ENCODE measurements at places on chromosomes 7 and 10.

- DNase-seq, result no peak
These were observed 130.8 kb downstream of the CUL2 start for GRCh38 chr10:34959321-34959720.

- peak; percentile 84 for DNase-seq
These were observed 21.7 kb upstream of the MALSU1 start for GRCh38 chr7:23277359-23277989.

DNA sequence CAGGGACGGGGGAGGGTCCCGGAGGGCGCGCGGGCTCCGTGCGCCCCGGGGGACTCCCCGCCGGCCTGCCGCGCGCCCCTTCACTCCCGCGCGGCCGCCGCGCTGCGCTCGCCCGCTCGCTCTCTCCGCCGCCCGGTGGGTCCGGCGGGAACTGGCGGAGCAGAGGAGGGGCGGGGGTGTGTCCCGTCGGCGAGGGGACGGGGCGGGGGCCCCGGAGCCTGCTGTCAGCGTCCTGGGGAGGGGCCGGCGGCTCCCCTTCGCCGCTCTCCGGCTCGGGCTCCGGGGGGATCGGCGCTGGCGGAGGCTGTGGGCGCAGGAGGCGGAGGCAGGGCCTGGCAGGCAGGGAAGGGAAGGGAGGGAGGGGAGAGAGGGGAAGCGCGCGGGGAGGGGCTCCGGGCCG lies at the start of gene SH3PXD2A:
TSS of gene SH3PXD2A (minus strand) at position 153 of the 400 bp plus-strand sequence. CDS start 310 bp downstream, outside the sequence.
- no peak for DNase-seq

DNA sequence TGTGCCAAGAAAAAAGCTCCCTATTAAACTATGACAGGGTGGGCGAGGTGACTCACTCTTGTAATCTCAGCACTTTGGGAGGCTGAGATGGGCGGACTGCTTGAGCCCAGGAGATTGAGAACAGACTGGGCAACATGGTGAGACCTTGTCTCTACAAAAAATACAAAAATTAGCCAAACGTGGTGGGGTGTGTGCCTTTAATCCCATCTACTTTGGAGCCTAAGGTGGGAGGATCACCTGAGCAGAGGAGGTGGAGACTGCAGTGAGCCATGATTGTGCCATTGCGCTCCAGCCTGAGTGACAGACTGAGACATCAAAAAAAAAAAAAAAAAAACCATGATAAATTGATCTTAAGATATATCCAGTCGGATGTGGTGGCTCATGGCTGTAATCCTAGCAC lies 11.5 kb downstream of the POLR3A start:
- no peak for DNase-seq

GRCh38 chr7:4681886-4682620 lies at the start of gene FOXK1:
FOXK1 (plus strand) TSS chr7:4682295; CDS start chr7:4682309, 14 bp downstream.
- peak; percentile 50 for DNase-seq

DNA sequence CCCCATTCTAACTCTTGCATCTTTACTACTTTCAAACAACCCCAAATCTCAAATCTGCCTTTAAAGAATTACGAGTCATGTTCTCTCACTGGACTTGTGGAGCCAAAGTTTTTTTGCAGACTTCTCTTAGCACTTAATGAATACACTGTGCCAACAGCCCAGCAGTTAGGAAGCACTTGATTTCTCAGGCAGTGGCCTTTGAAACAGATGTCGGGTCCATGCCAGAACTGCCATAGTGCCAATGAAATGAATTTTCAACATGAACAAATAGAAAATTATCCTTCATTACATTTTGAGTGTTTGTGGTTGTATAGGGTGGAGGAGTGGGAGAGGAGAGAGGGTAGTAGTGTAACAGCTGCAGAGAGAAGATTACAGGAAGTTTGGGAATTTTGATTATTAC lies 5.9 kb downstream of the BORCS7 start:
- no peak for DNase-seq

- no peak for DNase-seq
These were observed 16.5 kb downstream of the DYNC1I1 start for GRCh38 chr7:95788884-95789283.

- DNase-seq, result no peak
These were observed 675.4 kb upstream of the FOXK1 start for GRCh38 chr7:4006687-4007086.

- DNase-seq, result no peak
These were observed 51.1 kb downstream of the GNA12 start for GRCh38 chr7:2792856-2793487.

DNA sequence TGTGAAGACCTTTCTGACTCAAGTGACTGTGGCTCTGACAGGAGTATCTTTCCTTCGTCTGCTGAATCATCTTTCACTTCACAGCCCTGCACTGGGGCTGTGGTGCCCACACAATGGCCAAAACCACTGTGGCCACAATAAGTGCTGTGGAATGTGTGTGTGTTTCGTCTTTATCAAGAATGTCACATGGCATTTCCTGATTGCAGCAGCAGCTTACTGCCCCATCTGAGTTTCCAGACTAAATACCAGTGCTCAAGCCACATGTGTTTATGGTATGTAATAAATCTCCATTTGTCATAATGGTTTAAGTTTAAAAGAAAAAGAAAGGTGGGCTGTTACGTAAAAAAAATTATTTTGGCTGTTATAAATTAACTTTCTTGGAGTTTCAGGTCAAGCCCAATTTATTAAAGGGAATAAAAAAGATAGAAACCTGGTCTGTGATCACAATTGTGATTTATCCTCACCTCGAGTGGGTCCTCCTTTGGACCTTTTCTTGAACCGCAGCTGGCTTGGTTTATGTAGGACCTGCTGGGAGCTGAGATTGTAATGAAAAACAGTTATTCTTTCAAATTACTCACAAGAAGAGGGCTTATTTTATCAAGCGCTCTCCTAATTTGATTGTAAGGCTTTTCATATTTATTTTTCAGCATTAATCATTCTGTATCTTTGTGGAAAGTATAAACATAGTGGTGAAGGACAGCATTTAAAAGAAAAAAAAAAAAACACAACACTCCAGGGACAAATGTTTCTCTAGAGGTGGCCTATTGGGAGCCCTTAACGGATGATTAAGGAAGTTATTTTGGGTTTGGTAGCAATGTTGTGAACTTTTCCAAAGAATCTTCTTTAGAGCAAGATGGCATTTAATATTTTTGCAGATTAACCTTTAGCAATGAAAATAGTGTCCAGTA lies 116.2 kb downstream of the LRMDA start:
- peak; percentile 73 for DNase-seq

DNA sequence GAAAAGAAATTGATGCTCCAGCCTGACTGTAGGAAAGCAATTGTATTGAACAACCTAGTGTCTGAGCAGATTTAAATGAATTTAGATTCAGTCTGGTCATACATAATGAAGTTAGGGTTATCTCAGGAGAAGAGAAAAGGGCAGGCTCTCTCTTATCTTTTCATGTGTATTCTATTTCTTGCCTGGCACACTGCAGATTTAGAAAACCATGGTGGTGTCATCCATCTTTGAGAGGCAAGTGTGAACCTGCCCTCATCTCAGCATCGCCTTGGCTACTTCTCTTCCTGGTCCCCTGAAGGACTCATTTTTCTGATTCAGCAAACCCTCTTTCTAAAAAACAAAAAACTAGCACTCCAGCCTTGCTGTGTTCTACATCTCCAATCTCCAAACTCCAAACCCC lies 137.7 kb downstream of the LRRC4 start:
- DNase-seq, result no peak

GRCh38 chr7:26588511-26588910 lies 275.9 kb downstream of the SKAP2 start:
- DNase-seq, result no peak

DNA sequence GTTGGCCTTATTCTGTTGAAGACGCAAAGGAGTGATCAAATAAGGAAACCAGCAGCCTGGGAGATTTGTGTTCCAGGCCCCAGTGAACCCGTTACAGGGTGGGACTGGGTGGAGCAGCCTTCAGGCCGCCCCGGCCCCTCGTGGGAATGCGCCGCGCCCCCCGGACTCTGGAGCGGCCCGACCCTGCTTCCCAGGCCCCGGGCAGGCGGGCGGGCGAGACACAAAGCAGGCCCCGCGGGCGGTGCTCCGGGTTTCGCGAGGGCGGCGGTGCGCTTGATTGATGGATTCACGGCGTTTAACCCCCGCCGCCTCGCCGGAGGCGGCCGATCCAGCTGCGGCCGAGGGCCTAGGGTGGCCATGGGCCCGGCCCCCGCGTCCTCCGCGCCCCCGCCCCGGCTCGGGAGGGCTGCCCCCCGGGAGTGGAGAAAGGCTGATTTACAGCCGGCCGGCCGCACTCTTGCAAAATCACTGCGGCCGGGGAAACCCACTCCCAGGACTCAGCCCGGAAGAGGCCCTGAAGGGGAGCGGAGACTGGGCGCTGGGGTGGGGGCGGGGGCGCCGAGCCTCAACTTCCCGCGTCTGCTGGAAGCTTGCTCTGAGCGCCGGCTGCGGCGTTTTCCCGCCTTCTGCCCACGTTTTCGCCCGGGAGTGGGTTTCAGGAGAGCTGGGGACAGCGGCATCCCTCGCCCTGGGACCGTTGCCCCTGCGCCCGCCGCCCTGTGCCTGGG lies 299.6 kb upstream of the NFE2L3 start:
- DNase-seq, result peak; percentile 39

GRCh38 chr10:43822631-43823580 lies 174.2 kb upstream of the ZNF32 start:
- DNase-seq, result no peak

DNA sequence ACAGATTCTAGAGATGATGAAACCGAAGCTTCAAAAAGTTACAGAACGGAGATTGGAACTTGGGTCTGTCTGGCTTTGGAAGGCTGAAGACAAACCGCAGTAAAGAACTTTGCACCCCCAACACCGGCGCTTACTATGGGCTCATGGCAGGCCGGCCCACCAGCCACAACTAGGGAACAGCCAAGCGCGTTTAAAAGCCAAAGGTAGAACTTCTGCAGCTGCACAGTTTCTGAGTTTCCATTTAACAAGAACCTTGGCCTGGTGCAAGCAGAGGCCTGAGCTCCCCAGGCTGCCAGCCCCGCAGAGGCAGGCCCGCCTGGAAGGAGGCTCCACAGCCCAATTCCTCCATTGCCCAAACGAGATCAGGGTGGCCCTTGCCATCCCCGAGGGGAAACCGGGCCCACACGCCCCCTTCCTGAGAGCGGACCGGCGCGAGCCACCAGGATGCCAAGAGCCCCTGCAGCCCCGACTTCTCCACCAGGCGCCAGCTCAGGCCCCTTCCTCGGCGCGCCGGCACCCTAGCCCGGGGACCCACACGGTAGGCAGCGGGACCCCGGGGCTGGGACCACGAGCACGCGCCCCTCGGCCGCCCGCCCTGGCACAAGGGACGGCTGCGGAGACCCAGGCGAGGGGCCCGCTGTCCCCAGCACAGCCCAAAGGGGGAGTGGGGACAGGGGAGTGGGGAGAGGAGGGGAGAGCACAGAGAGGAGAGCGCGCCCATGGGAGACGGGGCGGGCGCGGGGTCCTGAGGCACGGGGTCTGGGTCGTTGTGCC lies 566 bp downstream of the MAD1L1 start:
- peak; percentile 37 for DNase-seq

DNA sequence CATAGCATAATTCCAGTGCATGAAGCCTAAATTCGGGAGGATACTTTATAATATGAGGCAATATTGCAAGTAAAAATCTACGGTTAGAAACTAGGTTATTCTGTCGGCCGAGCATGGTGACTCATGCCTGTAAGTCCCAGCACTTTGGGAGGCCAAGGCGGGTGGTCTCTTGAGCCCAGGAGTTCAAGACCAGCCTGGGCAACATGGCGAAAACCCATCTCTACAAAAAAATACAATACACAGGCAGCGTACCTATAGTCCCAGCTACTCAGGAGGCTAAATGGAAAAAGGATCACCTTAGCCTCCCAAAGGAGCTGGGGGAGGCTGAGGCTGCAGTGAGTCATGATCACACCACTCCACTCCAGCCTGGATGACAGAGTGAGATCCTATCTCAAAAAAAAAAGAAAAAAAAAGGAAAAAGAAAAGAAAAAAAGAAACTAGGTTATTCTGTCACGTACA lies 14.2 kb downstream of the SKAP2 start:
- DNase-seq, result no peak

- peak; percentile 7 for DNase-seq
These were observed 192.7 kb downstream of the PTPRN2 start for GRCh38 chr7:158394936-158395335.

- DNase-seq, result no peak
These were observed 5.2 kb upstream of the NPSR1 start for GRCh38 chr7:34652809-34653208.

GRCh38 chr10:127470911-127471310 lies 78.2 kb upstream of the NPS start:
- DNase-seq, result no peak

DNA sequence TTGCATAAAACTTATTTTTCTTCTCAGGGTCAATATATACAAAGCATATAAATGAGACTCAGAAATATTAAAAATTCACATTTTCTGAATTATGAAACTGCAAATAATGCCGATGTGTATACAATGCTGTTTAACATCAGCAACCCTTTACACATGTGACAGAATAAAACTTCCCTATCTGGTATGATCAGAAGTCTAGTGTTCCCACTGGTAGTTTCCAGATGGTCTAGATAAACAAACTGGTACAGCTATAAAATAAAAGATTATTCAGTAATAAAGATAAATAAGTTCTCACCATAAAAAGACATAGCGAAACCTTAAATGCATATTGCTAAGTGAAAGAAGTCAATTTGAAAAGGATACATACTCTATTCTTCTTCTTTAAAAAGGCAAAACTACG lies 7.9 kb downstream of the POLR1F start:
- DNase-seq, result no peak

DNA sequence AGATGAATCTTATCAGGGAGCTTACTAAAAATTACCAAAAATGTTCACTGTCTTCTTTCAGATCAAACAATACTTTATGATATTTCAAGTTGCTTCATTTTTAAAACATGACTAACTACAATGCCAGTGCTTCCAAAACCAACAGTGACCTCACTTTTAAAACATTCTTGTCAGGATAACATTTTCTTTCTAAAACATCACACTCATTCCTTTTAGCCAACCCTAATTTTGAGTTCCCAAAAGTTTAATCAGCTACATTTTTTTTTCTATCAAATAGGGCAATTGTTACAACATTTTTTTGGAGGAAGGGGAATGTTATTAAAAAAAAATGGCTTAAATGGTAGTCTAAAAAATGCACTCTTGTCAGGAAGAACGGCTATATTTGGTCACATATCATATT lies 37.3 kb downstream of the RTKN2 start:
- no peak for DNase-seq

DNA sequence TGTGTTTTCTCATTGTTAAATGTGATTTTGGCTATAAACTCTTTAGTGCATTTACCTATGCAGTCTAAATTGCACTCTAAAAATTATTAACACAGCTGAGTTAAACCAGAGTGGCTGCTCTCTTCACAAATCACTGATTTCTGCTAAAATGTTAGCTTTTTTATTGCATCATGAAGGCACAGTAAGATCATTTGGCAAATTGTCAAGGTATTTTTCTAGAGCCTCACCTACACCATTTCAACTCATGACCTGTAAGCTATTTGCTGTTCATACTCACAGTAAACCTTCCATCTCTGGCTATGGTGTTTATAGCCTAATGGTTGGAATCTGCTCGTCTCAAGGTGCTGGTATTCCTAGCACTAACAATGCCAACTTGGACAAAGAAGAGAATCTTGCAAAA lies 25.7 kb downstream of the NDUFB2 start:
- no peak for DNase-seq
